ENCODE measurements at places on chromosomes 7 and 10.
A peak's percentile ranks its signal among the peaks of the same experiment; 100 is the strongest.

- no peak for DNase-seq
Observed at GRCh38 chr7:157795199-157795598, 458.4 kb downstream of the DNAJB6 start.

GRCh38 chr7:115094163-115094562, 172.3 kb downstream of the MDFIC start:
- no peak for DNase-seq

GRCh38 chr10:28276384-28276783, 26.5 kb downstream of the MPP7 start:
- no peak for DNase-seq

GRCh38 chr10:44801383-44802327, 109.5 kb upstream of the TMEM72 start:
- DNase-seq: peak; percentile 75

GRCh38 chr10:48291190-48291589, 15.3 kb upstream of the MAPK8 start:
- DNase-seq: no peak

DNA sequence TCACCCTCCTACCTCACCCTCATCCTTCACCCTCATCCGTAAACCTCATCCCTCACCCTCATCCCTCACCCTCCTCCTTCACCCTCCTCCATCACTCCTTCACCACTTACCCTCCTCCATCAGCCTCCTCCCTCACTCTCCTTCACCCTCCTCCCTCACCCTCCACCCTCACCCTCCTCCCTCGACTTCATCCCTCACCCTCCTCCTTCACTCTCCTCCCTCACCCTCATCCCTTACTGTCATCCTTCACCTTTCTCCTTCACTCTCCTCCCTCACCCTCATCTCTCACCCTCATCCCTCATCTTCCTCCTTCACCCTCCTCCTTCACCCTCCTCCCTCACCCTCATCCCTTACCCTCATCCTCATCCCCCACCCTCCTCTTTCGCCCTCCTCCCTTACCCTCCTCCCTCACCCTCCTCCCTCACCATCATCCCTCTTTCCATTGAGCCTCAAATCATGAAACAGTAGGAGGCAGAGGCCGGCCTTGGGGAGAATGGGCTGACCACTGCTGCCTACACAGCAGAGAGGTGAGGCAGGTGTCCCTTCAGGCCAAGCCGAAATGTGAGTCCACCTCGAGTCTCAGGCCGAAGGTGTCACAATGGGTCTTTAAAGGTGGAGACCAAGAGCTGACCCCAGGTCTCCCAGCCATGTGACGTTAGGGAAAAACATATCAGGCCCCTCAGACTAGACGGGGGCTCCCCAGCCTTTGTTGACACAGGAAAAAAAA, 53.0 kb downstream of the PDGFA start:
- DNase-seq: no peak

- no peak for DNase-seq
Observed at GRCh38 chr10:14093730-14094484, 236.8 kb downstream of the FRMD4A start.

- no peak for DNase-seq
Observed at GRCh38 chr7:30682212-30683083, at the start of gene CRHR2. Gene CRHR2 (minus strand): TSS chr7:30682456. CDS start chr7:30682280, 176 bp downstream.

DNA sequence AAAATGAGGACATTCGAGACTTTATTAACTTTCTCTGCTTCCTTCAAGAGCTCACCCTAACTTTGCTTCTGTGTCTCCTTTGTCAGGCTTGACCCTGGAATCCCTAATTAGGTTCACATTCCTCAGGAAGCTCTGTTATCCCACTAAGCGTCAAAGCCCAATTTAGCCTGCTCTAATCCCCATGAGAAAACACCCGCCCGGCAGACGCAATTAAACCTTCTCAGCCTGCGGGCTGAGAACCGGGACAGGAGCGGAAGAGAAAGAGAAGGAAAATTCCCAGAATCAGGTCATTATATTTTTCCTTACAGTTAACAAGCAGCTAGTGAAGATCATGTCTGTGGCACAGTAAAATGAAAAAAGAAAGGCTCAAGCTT, 93.0 kb downstream of the TNS3 start:
- DNase-seq: no peak

GRCh38 chr10:34102893-34103506, 712.1 kb downstream of the PARD3 start:
- no peak for DNase-seq
